ENCODE measurements at places on chromosomes 16 and 17.
A peak's percentile ranks its signal among the peaks of the same experiment; 100 is the strongest.

- no peak for DNase-seq
These were observed 1.2 kb upstream of the CBX4 start for GRCh38 chr17:79840269-79840988.

GRCh38 chr16:83842291-83842690, 34.5 kb downstream of the HSBP1 start:
- no peak for DNase-seq

DNA sequence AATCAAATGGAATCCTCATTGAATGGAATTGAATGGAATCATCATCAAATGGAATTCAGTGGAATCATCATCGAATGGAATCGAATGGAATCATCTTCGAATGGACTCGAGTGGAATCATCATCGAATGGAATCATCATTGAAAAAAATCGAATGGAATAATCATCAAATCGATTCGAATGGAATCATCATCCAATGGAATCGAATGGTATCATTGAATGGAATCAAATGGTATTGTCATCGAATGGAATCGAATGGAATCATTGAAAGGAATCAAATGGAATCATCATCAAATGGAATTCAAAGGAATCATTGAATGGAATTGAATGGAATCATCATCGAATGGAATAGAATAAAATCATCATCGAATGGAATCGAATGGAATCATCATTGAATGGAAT, 619.3 kb downstream of the TP53TG3F start:
- DNase-seq = no peak

GRCh38 chr17:42918902-42919521, 18.4 kb downstream of the G6PC1 start:
- DNase-seq = no peak

DNA sequence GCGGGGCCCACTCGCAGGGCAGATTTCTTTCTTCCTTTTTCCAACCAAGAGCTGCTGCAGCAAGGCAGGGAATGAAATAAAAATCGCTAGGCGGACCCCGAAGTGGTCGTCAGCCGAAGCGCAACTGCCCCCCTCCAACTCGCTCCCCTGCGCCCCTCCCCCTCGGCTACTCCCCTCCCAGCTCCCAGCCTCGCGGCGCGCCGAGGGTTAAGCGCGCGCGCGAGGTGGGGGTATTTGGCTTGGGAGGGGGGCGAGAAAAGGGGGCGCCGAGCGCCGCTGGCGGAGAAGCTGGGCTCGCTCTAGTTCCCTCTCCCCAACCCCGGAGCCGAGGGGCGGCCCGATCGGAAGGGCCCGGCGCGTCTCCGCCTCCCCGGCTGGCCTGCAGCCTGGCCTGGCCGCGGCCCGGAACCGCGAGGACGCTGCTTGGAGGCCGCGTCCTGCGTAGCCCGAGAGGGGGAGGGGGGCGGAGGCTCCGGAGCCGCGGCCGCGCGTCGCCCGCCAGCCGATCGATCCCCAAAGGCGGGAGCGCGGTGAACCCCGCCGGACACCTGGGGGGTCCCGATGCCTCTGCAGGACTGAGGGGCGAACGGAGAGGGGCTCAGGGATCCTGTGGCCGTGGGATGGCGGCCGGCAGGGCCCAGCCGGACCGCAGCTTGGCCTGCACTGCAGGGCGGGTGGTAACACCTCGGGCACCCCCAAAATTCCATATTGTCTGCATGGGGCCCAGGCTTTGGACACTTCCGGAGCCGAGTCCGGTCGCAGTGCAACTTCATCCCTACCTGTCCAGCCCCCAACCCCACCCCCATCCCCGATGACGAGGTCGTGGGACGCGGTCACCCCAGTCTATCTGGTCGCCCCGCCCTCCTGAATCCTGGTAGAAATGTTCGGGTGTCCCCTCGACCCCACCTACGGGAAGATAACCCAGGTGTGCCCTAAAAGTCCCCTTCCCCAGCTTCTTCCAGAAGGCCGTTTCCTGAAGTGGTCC, 4.9 kb upstream of the CBX4 start:
- DNase-seq = no peak

GRCh38 chr16:58755989-58756649, 22.0 kb upstream of the GOT2 start:
- DNase-seq = peak; percentile 69

DNA sequence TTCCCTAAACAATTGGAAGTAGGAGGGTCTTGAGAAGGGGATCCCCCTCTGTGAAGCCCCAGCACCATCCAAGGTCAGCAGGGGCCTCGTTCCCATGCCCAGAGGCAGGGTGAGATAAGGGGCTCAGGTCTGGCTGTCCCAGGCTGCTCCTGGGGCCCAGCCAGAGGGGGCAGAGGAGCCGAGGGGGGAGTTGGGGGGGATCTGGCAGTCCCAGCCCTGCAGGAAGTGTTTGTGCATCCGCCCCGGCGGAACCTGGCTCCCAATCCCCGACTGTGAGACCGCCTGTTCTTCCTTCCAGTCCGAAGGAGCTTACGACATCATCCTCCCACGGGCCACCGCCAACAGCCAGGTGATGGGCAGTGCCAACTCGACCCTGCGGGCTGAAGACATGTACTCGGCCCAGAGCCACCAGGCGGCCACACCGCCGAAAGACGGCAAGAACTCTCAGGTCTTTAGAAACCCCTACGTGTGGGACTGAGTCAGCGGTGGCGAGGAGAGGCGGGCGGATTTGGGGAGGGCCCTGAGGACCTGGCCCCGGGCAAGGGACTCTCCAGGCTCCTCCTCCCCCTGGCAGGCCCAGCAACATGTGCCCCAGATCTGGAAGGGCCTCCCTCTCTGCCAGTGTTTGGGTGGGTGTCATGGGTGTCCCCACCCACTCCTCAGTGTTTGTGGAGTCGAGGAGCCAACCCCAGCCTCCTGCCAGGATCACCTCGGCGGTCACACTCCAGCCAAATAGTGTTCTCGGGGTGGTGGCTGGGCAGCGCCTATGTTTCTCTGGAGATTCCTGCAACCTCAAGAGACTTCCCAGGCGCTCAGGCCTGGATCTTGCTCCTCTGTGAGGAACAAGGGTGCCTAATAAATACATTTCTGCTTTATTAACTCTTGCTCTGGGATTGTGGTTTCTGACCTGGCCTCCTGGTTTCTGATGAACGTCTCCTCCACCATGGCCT, 14.9 kb downstream of the GPRC5C start:
- peak; percentile 25 for DNase-seq

DNA sequence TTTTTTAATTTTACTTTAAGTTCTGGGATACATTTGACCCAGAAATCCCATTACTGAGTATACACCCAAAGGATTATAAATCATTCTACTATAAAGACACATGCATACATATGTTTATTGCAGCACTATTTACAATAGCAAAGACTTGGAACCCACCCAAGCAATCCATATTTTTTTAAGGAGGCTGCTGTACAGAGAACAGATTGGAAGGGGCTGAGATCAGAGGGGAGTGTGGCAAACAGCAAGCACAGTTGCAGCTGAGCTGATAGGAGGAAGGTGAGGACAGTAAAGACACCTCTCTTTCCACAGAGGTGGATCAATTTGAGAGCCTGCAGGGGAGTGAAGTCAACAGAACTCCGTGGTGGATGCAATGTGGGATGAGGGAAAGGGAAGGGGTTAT, 10.2 kb upstream of the TMEM238L start:
- no peak for DNase-seq

DNA sequence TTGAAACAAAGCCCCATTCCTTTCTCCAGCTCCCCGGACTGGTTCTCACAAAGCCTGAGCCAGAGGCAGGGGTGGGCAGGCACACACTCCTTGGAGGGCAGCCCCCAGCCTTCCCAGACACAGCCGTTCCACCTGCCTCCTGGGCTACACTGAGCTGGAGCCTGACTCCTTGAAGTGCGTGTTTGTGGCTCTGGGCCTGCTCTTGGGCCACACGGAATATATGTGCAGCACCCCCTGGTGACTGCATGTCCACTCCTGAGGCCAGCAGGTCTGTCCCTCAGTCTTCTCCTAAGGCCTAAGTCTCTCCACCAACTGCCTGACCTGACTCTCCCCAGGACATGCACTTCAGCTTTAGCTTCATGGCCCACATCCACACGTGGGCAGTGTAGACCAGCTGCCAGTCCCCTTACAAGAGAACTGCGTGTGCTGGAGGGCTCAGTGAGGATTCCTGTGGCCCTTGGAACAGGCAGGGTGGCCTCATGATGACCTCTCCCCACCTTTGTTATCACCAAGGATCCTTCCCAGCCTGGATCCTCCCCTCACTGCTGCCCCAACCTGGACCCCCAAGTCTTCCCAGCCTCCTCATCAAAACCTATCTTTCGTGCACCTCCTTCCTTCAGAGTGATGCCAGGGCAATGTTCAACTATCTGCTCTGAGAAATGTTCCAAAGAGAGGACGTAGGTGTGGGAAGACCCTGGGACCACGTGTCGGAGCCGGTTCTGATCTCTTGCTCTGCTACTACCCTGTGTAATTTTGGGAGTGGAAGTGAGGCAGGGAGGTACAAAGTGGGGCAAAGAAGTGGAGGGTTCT, 12.4 kb upstream of the SLC6A2 start:
- no peak for DNase-seq

DNA sequence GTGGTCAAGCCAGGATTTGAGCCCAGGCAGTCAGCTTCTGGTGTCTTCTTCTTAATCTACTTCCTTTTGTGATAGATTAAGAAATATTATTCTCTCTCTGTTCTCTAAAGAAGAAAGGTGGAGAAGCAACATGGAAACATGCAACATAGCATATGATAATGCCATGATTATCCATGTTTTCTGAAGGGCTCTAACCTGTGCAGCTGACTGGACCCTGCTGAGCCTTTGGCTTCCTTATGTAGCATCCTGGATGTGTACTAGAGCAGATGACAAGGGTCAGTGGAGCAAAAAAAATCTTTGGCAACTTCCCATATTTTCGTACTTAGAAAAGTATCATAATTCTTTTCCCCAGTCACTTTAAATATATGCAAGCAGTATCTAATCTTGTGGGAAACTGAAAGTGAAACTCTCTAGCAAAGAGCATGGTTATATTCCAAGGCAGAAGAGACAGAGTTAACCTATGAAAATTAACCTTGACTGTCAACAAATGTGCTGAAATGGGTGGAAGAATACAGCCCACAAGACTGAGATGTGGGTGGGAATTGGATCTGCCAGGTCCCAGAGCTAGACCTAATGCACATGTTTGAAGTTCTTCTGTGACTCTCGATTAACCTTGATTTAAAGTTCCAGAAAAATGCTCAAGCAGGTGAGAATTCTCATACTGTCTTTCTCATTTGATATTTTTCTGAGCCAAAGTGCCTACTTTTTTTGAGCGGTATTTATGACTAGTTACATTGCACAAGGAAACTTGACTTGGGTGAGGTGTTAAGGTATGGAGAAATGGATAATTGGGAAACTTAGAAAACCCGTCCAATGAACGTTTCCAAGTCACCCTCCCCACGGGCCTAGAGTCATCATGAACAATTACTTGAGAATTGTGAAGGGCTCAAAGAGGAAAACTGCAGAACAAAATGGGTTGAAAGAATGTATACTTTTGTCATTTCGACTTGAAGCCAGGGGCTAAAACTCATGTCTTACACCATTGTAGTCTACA, 248.6 kb downstream of the FTO start:
- DNase-seq = no peak

All from anterior cingulate cortex (tissue), 58 donors.